ENCODE measurements at places on chromosomes 11 and 22.
A peak's percentile ranks its signal among the peaks of the same experiment; 100 is the strongest.

DNA sequence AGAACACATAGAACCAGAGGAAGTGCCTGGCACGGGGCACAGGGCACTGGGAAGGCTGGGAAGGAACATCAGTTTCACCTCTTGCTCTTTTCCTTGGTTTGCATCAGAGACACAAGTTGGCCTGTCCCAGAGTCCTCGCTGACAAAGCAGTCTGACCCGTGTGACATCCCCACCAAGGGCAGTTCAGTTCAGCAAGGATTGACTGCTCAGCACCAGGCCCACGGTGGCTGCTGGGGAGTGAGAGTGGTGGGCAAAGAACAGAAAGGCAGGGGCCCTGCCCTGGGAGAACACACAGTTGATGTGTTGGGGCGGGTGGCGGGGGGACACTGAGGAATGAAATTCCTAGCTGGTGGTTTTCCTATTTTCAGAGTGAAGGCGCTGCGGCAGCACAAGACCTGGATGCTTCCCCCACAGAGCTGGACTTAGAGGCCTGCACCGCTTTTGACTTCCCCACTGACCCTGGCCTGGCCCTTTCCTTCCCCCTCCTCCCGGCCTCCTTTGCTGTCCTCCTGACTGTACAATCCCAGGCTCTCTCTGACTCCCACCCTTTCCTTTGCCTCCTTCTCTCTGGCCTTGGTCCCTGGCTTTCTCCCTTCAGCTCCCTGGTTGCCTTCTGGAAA lies 2.2 kb upstream of the TMPRSS13 start:
- no peak for DNase-seq

DNA sequence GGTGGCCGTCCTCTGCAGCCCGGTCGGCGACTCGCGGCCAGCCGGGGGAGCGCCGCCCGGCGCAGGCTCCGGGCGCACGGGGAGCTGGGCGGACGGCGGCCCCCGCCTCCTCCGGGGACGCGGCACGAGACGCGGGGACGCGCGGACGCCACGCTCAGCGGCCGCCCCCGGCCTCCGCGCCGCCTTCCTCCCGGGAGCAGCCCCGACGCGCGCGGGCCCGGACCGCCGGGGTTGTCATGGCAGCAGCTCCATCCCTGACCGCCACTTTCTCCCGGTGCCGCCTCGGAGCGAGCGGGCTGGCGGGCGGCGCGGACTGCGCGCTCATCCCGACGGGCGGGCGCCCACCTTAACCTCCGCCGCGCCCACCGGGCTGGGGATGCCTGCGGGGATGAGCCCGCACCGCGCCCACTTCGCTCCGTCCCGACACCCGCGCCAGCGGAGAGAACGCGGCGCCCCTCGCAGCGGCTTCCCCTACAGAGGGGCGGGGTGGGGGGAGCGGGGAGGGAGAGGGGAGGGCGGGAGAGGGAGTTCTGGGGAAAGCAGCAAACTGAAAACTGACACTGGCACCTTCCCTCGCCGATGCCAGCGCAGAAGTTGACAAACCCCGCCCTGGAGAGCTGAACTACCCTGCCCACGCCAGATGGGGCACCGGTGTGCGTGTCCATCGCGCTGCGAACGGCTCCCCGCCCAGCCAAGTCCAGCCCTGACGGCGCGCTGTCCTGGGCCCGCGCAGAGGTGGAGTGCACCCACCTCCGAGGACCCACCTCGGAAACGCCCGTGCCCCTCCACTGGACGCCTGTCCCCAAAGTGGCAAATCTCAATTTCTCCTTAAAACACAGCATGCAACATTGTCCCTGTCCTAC lies 588.4 kb downstream of the OPCML start:
- DNase-seq: peak; percentile 42

DNA sequence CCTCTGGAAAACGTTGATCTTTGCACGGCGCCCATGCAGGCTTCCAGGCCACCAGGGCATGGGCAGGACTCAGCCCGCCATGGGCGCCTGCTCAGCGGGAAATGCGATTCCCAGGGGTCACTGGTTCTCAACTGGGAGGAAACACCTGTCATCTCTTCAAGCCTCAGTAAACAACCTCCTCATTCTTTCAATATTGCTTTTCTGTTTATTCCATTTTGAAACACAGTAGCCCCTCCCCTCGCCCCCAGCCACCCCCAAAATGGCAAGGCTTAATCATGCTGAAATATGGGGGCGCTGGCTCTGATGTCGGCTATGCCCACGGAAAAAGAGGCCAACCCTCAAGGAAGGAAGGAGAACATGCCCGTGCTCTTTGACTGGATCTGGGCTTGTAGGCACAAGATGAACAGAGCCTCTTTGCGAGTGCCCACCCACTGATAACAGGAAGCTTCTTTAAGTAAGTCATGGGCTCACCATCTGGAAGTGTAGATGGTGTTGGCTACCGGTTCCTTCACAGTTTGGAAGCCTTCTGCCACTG lies 594 bp upstream of the POU2AF1 start:
- no peak for DNase-seq

- no peak for DNase-seq
Measured at GRCh38 chr11:32149748-32150147, 58.9 kb downstream of the RCN1 start.

- peak; percentile 45 for DNase-seq
Measured at GRCh38 chr22:23847991-23848864, 9.4 kb upstream of the DERL3 start.

DNA sequence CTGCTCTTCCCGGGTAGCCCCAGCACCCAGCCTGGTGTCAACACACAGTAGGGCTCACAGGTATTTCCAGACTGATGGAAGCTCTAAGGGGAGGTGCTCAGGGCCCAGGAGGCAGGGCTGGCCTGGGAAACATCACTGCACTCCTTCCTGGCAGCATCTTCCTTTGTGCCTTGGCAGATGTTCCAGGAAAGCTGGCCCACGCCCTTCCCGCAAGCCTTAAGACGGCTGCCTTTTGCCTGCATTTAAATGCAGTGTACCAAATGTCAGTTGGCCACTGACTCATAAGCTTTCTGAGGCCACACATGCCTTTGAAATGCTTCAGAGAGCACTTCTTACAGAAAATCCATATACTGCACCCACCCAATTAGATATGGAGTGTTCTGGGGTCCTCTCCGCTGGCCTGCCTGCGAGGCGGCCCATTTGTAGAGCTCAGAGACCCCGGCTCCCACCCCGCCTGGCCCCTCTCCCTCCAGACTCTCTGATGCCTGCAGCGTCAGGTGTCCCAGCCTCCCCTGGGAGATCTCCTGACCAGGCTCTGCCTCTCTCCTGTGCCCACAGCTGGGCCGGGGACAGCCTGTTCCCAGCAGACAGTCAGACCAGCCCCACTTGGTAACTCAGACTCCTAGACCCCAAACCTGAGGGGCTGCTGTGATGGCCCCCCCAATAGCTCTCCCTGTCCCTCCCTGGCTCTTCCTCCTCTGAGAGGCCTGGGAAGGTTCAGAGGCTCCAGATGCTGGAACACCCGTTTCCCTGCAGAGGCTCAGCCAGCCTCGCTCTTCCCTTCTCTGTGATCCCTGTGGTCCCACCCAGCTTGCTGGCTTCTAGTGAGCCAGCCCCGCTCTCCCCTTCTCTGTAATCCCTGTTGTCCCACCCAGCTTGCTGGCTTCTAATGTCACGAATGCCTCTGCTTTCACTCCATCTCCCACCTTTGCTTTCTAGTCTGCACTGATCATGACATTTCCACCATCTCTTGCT lies 47.6 kb upstream of the THY1 start:
- DNase-seq: no peak

DNA sequence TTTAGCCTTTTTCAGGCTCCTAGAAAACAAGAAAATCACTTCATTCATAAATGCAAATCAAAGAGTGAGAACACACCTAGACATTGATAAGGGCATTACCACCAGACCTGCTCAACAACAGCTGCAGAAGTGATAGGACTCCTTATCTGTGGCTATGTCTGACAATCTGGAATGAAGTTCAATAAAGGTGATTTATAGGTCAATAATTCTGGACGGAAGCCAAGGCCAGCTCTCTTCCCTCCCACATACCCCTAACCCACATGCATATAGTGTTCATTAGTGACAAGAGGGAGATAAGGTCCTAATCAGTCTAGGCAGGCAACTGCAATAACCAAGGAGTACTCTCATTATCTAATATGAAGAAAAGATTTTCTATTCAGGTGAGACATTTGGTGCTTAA lies 111.3 kb downstream of the ETS1 start:
- DNase-seq: no peak

DNA sequence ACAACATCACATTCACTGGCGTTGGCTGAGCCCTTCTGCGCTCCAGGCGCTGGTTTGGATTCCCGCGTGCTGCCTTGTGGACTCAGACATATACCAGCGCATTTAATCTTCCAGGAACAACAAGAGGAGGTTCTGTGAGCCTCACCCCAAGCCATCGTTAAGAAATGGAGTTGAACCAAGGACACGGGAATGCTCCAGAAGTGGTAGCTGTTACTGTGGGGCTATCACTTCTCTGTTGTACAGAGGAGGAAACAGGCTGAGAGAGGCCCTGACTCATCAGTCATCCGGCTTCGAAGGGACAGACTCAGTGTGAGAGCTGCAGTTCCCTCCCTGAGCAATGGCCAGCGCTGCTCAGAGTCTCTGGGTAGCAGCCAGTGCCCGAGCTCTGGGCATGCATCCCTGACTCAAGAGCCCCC lies 291.3 kb downstream of the TBC1D22A start:
- no peak for DNase-seq

DNA sequence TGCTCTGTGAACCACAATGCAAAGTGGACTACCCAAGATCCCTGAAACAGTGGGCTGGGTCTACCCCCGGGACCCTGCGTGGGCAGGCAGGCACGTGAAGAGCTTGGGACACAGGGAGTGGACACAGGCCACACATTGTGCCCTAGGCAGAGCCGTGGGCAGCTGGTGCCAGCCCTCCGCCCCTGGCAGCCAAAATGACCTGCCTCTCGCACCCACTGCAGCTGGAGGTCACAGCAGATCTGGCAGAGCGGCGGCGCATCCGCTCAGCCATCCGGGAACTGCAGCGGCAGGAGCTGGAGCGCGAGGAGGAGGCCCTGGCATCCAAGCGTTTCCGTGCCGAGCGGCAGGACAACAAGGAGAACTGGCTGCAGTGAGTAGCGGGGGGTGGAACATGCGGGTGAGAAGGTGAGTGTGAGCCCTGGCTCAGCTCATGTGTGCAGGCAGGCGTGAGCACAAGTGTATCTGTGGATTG lies 6.7 kb downstream of the SMTN start:
- no peak for DNase-seq

GRCh38 chr11:56849852-56850251 lies 101.4 kb upstream of the OR9G4 start:
- DNase-seq: no peak

- no peak for DNase-seq
Measured at GRCh38 chr11:79013509-79013908, 427.3 kb downstream of the TENM4 start.

- DNase-seq: no peak
Measured at GRCh38 chr11:64762674-64763525, 3.1 kb upstream of the PYGM start.

- no peak for DNase-seq
Measured at GRCh38 chr11:12998336-12998735, 10.8 kb upstream of the RASSF10 start.

GRCh38 chr11:67452141-67452952 lies at the start of gene GPR152:
Gene GPR152, minus strand, starts transcription at chr11:67452729. Its CDS starts 5 bp downstream, at chr11:67452724.
- DNase-seq: no peak

GRCh38 chr11:122893131-122893530 lies 10.6 kb downstream of the JHY start:
- no peak for DNase-seq

GRCh38 chr11:44600839-44601383 lies 35.4 kb downstream of the CD82 start:
- no peak for DNase-seq

- no peak for DNase-seq
Measured at GRCh38 chr11:87477321-87477720, 439.6 kb downstream of the TMEM135 start.

DNA sequence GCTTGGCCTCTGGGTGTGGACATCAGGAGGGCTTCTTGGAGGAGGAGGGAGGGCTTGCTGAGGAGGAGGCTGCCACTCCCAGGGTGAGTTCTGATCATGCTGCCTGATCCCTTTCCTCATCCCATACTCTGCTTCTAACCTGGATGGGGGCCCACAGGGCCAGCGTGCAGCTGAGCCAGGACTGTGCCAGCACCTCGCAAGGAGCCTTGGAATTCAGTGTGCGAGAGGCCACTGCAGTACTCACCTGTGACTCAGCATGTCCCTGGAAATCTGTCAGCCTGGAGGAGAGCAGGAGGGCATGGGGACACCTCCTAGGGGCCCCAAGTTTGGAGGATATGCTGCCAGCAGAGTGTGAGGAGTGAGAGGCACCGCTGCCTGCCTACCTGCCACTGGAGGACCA lies 4.2 kb upstream of the GAB4 start:
- DNase-seq: no peak

- DNase-seq: no peak
Measured at GRCh38 chr22:34344702-34345101, 424.4 kb upstream of the LARGE1 start.

- DNase-seq: no peak
Measured at GRCh38 chr22:36267058-36267457, 14.1 kb downstream of the APOL1 start.

- DNase-seq: no peak
Measured at GRCh38 chr11:116771935-116772334, 852 bp downstream of the BUD13 start.

GRCh38 chr11:12270215-12270797 lies 107.1 kb upstream of the PARVA start:
- no peak for DNase-seq

GRCh38 chr11:102402548-102402947 lies 50.0 kb downstream of the TMEM123 start:
- DNase-seq: no peak

DNA sequence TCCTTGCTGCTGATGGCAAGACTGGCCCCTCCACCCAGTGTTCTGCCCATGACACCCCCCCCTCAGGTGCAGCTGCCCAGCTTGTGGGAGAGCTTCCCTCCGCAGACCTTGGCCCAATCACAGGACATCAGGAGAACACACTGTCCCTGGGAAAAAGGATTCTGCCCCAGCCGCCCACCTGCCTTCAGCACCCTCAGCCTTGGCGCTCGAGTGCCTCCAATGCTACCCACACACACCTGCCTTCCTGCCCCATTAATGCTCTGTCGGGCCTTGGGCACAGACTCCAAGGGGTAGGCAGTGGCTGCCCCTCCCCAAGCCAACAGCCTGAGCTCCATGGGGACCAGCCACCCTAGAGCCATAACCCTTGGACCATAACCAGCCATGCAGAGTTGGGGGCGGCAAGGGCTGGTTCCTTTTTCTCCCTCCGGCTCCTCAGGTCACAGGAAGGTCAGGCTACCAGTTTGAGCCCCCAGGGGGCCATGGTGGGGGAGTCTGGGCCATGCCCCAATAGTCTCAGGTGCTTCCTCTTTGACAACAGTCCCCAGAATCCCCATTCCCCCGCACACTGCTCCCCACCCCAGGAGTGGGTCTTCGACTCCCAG lies 1.3 kb upstream of the ZNF70 start:
- DNase-seq: no peak

GRCh38 chr11:32899438-32899837 lies 6.8 kb downstream of the QSER1 start:
- no peak for DNase-seq

DNA sequence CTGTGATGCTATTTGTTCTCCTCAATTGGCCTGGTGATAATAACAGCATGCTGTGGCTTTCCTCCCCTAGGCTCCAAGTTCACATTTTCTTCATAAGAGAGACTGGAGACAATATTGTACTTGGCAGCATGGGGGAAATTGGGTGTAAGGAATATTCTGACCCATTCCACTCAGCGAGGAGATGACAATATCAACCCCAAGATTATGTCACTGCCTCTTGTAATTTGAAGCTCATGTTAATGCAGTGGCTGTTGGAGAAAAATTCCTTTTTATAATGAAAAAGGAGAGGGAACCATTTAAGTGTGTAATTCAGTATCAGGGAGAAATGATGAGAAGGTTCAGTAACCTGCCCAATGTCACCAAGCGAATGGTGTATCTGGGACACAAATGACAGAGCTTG lies 665.8 kb downstream of the NTM start:
- DNase-seq: no peak
